ENCODE measurements at places on chromosomes 3 and 15.

DNA sequence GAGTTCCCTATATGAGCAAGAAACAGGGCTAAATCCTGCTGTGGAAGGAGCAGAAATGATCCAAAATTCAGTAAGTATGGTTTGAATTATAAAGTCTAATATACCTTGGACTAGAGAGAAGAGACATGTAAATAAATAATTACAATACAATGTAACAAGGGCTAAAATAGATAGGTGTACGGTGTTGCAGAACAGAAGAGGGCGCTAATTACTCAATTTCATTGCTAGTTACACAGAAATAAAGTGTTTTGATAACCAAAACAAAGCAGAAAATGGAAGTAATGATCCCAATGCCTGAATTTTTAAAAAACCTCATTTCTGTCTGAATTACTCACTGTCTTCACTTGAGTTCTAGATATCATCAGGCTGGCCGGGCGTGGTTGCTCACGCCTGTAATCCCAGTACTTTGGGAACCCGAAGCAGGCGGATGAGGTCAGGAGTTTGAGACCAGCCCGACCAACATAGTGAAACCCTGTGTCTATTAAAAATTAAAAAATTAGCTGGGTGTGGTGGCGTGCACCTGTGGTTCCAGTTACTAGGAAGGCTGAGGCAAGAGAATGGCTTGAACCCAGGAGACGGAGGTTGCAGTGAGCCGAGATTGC, 8.3 kb upstream of the PLCH1 start:
- DNase-seq = no peak
- no peak overlapping the region for H3K4me3 ChIP-seq
- H3K36me3 ChIP-seq = no peaks in the 10 kb centered on the region
- no peak overlapping the region for H3K27ac ChIP-seq
- no peaks in the 10 kb centered on the region for H3K4me1 ChIP-seq
- H3K27me3 ChIP-seq = no peaks in the 10 kb centered on the region

DNA sequence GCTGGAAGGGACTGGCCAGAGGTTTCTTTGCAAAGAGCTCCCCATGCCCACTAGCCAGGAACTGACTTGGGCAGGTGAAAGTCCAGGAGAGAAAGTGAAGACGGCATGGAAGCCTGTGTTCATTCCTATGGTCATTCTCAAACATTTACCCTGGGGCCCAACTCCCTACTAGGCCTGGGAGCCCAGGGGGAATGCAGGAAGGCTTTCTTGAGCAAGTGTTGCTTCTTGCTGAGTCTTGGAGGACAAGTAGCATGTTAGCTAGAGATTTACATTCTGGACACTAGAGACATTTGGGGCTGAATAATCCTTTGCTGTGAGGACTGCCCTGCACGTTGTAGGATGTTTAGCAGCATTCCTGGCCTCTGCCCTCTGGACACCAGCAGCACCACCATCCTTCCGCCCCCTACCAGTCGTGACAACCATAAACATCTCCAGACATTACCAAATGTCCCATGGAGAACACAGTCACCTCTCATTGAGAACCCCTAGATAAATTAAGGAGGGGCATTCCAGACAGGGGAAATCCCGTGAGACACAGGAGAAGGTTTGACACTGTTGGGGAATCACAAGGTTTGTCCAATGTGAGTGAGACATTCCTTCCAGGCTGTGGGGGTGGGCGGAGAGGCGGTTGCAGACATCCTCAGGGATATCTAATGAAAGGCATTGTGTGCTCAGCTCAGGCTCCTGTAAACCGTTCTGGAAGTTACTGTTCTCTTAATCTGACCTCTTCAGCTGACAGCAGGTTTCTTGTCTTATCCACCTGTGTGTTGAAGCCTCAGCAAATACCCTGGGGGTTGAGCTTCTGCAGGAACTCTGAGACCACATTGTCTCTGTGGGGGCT, 236.2 kb downstream of the TLE3 start:
- no peak overlapping the region for H3K4me3 ChIP-seq
- no peak overlapping the region for H3K27ac ChIP-seq
- no peaks in the 10 kb centered on the region for H3K36me3 ChIP-seq
- no peaks in the 10 kb centered on the region for H3K27me3 ChIP-seq

DNA sequence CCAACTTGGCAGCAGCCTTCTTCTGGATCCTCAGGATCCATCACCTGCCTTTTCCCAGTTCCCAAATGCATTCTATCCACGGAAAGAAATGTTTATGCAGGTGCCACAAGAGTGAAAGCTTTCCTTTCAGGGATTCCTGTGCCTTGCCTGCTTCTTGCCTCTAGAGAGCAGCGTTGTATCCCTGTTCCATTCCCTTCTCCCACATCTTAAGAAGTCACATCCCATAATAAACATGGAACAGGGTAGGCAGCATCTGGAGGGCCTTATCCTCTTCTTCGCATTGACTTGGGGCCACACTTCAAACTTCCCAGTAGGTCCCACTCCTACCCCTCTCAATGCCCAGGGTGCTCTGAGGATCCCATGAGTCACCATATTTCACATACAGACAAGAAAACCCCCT, 72.7 kb upstream of the DCLK3 start:
- no peak for DNase-seq
- no peaks in the 10 kb centered on the region for H3K4me1 ChIP-seq
- no peak overlapping the region for H3K27ac ChIP-seq
- H3K36me3 ChIP-seq = peaks cover 33% of the 10 kb centered on the region
- H3K4me3 ChIP-seq = no peak overlapping the region
- no peaks in the 10 kb centered on the region for H3K27me3 ChIP-seq

DNA sequence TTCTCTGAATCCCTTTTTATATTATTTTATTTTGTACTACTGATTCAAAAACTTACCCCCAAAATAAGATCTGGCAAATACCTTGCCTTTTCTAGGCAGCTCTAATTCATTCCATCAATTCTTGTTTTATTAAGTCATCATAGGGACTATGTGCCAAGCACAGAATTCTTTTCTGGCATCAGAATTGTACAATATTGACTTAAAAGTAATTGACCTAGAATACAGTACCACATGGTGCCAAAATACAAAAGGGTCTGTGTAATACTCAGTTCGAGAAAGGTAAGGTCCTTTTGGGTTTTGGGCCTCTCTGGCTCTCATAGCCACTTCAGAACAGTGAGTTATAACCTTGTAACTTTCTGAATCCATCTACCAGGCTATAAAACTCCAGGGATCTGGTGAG, 46.2 kb downstream of the KBTBD8 start:
- DNase-seq = no peak
- H3K27me3 ChIP-seq = no peaks in the 10 kb centered on the region
- peaks cover 13% of the 10 kb centered on the region for H3K4me1 ChIP-seq
- H3K27ac ChIP-seq = no peak overlapping the region
- no peak overlapping the region for H3K4me3 ChIP-seq

- no peaks in the 10 kb centered on the region for H3K36me3 ChIP-seq
- no peak overlapping the region for H3K27ac ChIP-seq
- H3K4me1 ChIP-seq = no peaks in the 10 kb centered on the region
- DNase-seq = no peak
- H3K4me3 ChIP-seq = no peak overlapping the region
- H3K27me3 ChIP-seq = no peaks in the 10 kb centered on the region
Observed at GRCh38 chr3:3288255-3288654, 108.8 kb upstream of the CRBN start.

DNA sequence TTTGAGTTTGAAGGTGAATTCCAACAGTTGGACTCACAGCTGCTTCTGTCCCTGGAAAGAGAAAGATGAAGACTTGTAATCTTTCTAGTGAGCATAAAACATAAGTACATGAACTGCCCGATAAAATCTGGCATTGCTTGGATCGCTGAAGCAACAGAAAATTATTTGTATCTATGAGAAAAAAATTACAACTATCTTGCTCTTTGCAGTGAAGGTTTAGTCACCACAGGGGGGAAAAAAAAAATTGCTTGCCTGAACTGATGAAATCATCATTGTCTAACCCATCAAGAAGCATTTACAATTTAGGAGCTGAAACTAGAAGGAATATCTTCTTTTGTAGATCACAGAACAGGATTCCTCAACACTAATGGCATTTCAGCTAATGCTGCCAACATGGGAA, 20.0 kb downstream of the TMEM207 start:
- no peak overlapping the region for H3K4me3 ChIP-seq
- H3K27ac ChIP-seq = no peak overlapping the region
- H3K4me1 ChIP-seq = no peaks in the 10 kb centered on the region
- no peaks in the 10 kb centered on the region for H3K36me3 ChIP-seq

GRCh38 chr3:78887029-78887428, 880.8 kb downstream of the ROBO1 start:
- H3K27me3 ChIP-seq = no peaks in the 10 kb centered on the region
- H3K36me3 ChIP-seq = no peaks in the 10 kb centered on the region
- H3K4me3 ChIP-seq = no peak overlapping the region
- no peak for DNase-seq
- peaks cover 30% of the 10 kb centered on the region for H3K4me1 ChIP-seq
- peak overlapping the region; percentile 27 for H3K27ac ChIP-seq

- peak; percentile 86 for DNase-seq
- peaks cover 15% of the 10 kb centered on the region for H3K4me1 ChIP-seq
- H3K27ac ChIP-seq = peak within 1 kb of the TSS; percentile 93
Observed at GRCh38 chr15:72685925-72686794, at the start of the genes BBS4 and HIGD2B. Gene BBS4 (plus strand): TSS chr15:72686207. CDS start chr15:72686228, 21 bp downstream. Gene HIGD2B (minus strand): TSS chr15:72686182. CDS start chr15:72676374, 9,808 bp downstream.

DNA sequence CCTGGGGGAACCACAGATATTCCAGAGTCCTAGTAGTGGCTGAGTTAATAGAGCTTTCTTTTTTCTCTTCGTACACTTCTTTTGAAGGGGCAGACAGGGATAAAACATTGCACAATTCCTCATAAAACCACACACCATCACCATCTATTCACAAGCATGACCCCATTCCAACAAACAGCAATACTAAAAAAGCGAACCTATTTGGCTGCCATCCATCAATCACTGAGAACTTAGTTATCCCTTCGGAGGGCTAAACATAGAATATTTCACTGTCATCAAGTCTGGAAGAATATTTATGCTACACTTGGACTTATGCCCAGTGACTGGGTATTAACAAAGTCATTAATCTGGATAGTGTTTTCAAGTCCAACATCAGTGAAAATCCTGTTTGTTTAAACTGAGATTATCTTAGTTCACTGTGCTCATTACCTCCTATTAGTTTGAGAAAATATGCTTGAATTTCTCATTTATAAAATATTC, 80.3 kb upstream of the PRTG start:
- no peak overlapping the region for H3K4me3 ChIP-seq
- DNase-seq = no peak
- no peaks in the 10 kb centered on the region for H3K27me3 ChIP-seq

- no peak overlapping the region for H3K27ac ChIP-seq
- H3K27me3 ChIP-seq = no peaks in the 10 kb centered on the region
- H3K36me3 ChIP-seq = peaks cover 9% of the 10 kb centered on the region
- no peak for DNase-seq
Observed at GRCh38 chr15:73183071-73183470, 130.8 kb downstream of the NEO1 start.

GRCh38 chr3:126317029-126317996, 39.9 kb downstream of the KLF15 start:
- no peaks in the 10 kb centered on the region for H3K36me3 ChIP-seq
- no peak for DNase-seq
- no peaks in the 10 kb centered on the region for H3K27me3 ChIP-seq
- no peak overlapping the region for H3K27ac ChIP-seq
- H3K4me3 ChIP-seq = no peak overlapping the region
- H3K4me1 ChIP-seq = no peaks in the 10 kb centered on the region

- no peaks in the 10 kb centered on the region for H3K4me1 ChIP-seq
- no peak overlapping the region for H3K27ac ChIP-seq
- no peaks in the 10 kb centered on the region for H3K27me3 ChIP-seq
- no peak for DNase-seq
Observed at GRCh38 chr15:34065941-34066340, 26.9 kb upstream of the AVEN start.

DNA sequence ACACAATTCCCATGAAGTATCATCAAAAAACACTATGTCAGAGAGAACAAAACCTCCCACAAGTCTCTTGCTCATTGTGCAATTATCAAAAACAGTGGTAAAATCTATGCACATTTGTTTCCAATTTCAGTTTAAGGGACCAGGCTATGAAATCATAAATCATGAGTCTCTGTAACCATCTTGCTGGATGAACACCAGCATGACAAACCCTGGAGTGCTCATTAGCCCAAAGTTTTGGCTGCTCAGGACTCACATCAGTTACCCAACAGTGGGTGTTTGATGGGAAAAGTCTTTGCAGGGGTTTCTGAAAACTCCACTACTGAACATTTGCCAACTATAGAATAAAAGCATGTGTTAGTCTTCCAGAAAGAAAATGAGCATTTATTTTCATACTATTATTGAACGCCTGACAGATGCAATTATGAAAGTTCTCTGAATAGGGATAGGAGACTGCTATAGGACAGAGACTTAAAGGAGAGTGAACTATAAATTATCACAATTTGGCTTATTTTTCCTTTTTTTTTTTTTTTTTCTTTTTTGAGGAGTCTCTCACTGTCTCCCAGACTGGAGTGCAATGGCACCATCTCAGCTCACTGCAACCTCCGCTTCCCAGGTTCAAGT, 240.8 kb upstream of the KCNMB2 start:
- H3K27ac ChIP-seq = no peak overlapping the region
- H3K4me1 ChIP-seq = no peaks in the 10 kb centered on the region
- H3K36me3 ChIP-seq = no peaks in the 10 kb centered on the region
- no peak overlapping the region for H3K4me3 ChIP-seq

DNA sequence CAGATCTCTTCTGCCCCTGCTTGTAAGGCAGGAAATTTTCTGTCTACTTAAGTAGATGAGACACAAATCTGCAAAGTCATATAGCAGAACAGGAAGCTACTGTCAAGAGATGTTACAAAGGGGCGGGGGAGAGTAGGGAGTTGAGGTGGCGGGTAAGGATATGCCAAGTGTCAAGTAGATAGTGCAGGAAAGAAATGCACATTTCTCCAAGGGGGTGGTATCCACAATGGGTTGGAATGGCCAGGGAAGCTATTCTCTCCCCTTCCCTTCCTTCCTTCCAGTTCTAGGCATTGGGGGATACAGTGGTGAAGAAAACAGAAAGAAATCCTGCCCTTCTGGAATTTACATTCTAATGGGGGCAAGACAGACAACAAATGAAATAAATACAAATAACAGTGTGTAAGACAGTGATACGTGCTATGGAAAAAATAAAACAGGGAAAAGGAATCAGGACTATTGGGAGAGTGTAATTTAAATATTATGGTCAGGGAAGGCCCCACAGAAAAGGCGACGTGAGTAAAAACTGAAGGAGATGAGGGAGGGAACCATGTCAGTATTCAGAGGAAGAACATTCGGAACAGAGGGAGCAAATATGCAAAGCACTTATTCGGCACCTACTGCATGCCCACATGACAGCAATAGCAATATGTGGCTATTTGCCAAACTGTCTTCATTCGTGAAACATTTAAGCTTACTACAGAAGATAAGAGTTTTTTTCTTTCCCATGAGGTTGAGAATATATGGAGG, 42.8 kb upstream of the RNU6-1 start:
- no peak overlapping the region for H3K27ac ChIP-seq
- no peaks in the 10 kb centered on the region for H3K36me3 ChIP-seq
- no peak overlapping the region for H3K4me3 ChIP-seq
- DNase-seq = no peak
- H3K27me3 ChIP-seq = no peaks in the 10 kb centered on the region
